ENCODE measurements at places on chromosomes 3 and 15.

GRCh38 chr3:40169983-40170382, 139.5 kb upstream of the EIF1B start:
- DNase-seq, result no peak

GRCh38 chr15:90564051-90564450, 34.3 kb downstream of the CRTC3 start:
- DNase-seq, result no peak

DNA sequence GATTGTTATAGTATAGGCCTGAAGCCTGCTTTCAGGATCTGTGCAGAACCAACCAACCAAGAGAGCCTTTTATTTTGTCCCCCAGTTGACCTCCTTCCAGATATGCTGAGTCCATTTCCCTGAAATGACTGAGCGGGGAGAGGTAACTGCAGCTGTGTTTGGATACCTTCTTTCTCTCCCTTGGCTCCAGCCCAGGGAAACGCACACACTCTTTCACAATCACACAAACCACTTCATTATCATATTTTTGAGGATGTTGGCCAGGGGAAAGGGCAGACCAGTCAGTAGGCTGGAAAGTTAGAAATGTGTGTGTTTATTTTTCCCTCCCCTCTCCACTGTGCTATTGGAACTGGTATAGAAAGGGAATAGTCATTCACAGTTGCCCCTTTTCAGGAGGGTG, 417.7 kb upstream of the TBL1XR1 start:
- DNase-seq, result no peak

GRCh38 chr3:195183071-195183776, 87.7 kb downstream of the XXYLT1 start:
- DNase-seq, result no peak

DNA sequence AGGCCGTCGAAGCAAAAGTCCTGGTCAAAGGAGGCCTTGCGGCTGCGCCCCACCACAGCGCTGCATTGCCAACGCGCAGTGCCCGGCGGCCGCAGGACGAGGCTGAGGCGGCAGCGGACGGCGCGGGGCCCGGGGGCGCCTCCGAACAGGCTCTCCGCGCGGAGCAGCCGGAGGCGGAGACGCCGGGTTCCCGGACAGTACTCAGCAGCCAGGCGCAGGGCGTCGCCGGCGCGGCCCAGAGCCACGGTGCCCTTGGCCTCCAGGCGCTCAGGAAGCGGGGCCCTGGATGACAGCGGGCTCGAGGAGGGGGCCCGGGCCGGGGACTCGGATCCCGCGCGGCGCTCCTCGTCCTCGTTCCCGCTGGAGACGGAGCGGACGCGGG, 1.1 kb downstream of the C2CD4B start:
- peak; percentile 41 for DNase-seq

GRCh38 chr15:95296643-95297042, 1033.9 kb upstream of the NR2F2 start:
- no peak for DNase-seq

- DNase-seq, result no peak
These were observed 34.0 kb upstream of the ZNF280D start for GRCh38 chr15:56767315-56767714.

DNA sequence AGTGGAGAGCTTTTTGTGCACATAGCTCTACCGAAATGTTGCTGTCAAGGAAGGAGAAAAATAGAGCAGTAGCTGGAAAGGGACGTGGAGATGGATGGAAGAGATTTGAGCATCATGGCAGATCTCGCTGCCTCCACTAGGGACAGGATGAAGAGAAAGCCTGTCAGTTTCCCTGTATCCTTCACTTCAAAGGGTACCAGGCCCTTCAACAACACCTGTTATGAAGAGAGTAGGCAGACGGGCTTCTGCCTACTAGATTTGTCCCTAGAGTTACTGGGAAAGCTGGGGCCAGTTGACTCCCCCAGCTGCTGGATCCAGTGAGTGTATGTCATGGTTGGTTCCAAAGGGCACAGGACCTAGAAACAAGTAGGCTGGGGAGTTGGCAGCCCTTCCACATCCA, 150.8 kb downstream of the TLE3 start:
- no peak for DNase-seq
